Endodermal cell (in vitro differentiated cells): ENCODE measurements at places on chromosomes 2 and 18.

- DNase-seq: no peak
These were observed 15.2 kb downstream of the MMADHC start for GRCh38 chr2:149572102-149572953.

DNA sequence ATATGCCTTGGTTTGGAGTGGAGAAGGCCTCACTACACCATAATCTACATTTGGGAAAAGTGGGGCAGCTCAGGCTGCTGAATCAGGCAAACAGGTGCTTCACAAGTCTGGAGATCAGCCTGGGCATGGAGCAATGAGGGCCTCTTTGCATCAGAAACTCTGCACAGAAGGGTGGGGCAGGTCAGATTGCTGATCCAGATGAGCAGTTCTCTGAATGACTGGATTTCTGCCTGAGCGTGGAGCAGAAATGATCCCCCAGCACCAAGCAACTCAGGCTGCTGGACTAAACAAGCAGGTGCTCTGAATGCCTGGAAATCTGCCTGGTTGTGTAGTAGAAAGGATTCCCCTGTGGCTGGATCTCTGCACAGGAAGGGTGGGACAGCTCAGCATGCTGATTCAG, 605.3 kb upstream of the ZNF804A start:
- no peak for DNase-seq

DNA sequence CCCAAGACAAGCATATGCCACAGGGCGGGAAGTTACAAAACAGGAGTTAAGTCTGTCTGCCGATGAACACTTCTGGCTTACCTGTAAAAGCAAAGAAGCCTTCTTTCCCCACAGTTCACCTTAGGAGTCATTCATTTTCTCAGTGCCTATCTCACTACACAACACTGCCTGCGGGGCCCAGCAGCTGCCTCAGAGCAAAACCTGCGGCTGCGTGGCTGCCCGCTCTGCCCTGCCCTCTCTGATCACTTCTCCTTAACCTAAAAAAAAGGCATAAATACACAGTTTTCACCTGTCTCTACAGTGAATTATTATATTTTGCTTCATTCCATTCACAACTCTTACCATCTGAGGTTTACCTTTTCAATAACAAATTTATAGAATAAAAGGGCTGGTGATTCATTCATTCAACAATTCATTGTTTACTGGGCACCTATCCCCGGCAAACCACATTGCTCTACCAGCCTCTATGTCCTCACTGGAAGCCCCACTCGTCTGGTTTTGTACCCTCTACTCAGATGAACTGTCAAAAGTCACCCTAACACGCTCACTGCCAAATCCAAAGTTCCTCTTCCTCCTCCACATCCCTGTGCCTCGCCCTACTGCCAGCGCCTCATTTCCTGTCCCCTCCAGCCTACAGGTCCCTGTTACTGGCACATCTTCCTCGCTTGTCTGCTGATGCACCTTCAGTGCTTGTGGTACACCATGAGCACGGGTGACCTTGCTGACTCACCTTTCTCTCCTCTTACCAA, 31.4 kb downstream of the AFG3L2 start:
- no peak for DNase-seq

DNA sequence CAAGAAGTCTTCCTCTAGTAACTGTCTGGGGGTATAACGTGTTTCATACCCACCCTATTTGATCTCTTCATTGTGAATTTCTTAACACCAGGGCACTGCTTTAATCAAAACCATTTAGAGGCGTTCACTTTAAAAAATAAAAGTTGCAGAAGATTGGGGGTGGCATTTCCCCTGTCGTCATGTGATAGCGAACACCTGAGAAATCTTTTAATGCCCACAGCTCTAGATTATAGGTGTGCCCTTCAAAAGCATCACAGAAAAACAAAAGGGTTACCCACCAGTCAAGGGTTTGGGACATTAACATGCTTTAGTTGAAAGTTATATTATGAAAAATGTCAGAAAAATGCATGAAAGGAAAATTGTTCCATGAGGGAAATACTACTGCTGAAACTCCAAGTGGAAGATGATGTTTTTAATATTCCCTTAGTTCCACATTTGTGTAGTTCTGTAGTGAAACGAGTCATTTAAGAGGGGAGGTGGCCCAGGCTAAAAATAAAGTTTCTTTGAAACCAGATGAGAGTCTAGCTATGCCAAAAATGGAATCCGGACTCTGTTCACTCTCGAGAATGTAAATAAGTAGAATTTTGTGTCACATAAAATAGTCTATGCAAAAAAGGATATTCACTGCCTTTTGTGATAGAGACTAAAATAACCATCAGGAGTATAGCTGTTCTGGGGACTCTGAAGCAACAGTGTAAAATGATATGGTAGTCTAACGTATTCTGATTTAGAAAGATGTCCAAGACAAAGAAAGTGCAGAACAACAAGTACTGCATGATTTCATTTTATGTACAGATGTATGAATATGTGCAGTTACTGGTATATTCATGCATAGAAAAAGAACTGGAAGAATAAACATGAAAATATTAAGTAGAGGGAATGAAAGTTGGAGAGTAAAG, 95.3 kb downstream of the TMEM247 start:
- no peak for DNase-seq

DNA sequence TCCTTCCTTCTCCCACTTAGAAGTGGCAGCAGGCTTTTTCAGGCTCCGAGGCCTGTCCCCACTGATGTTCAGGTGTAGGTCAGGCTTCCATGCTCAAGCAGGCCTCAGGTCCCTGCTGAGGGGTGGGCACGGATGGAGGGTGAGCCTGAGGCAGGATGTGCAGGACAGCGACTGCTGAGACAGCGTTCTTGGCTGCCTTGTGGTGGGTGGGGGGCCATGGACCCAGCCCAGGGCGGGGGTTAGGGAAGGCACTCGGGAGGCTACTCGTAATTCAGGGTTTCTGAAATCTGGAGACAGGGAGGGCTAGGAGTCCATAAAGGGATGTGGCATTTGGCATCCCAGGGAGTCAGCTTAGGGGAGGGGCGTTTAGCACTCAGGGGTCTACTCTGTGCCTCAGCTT, 30.3 kb downstream of the COLEC11 start:
- no peak for DNase-seq

- no peak for DNase-seq
These were observed at the start of gene ANKRD23 for GRCh38 chr2:96843538-96844268. Gene ANKRD23 (minus strand): TSS chr2:96844021. CDS start chr2:96843992, 29 bp downstream.

- no peak for DNase-seq
These were observed 92.0 kb downstream of the LRP1B start for GRCh38 chr2:142038826-142039225.

DNA sequence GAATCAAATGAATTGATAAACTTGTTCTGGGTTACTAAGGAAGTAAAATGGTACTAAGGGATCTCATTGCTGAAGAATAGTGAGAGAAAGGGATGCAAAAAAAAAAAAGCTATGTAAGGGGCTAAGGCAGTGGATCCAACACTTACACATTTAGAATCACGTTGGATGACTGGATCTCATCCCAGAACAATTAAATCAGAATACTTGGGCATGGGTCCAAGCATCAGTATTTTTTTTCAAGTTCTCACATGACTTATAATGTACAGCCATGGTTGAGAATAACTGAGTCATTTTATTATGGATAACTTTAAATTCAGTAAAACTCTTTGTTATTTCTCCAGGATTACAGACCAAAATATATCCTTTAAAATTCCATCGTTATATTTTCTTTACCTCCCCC, 8.5 kb downstream of the DSC1 start:
- DNase-seq: no peak

DNA sequence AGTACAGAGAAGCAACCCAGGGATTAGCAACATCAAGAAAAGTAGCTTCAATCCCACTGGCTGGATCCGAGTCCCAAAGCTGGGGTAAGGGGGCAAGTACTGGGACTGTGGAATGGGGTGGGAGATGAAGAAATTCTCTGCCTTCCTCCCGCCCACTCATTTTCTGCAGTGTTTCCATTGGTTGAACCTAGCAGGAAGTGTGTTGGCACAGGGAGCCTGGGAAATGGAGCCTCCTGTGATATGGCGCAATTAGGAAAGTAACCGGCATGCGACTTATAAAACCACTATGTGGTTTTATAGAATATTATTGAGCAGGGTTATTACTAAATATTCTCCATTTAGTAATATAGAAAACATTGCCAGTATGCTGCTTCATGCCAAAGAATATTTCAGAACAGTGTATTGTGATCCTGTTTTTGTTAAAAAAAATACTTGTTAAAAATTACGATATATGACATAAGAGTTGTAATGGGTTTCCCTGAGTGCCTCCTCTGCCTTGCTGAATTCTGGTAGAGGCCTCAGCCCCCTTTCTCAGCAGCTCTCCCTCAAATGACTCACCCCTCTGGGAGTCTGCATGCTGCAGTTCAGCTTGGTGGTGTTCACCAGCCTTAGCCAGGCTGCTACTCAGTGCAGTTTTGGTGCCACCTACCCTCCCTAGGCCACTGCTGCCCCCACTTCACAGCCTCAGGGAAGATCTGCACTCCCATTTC, 60.5 kb downstream of the HK2 start:
- peak; percentile 39 for DNase-seq

GRCh38 chr2:131542438-131543384, 15.0 kb downstream of the CCDC74A start:
- DNase-seq: no peak

GRCh38 chr2:241031436-241032165, 33.2 kb downstream of the SNED1 start:
- DNase-seq: no peak

GRCh38 chr2:211086049-211086448, 529.6 kb downstream of the CPS1 start:
- DNase-seq: no peak

- no peak for DNase-seq
These were observed 391.4 kb upstream of the CDH19 start for GRCh38 chr18:66995270-66995669.

GRCh38 chr2:176612736-176613135, 343.5 kb downstream of the MTX2 start:
- no peak for DNase-seq

DNA sequence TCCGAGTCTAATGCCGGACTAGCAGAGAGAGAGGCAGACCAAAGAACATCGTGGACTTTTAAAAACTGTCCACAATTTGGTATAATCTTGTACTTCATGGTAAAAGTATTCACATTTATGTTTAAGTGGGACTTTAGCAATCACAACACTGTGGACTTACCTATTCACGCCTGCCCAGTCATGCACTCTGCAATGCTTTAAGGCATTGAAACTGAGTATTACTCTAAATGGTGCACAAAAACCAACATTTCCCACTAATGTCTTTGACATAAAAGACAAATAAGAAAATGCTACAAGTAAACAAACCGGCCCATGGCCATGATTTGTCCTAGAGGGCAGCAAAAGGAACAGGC, 91.3 kb downstream of the ACVR1 start:
- no peak for DNase-seq

DNA sequence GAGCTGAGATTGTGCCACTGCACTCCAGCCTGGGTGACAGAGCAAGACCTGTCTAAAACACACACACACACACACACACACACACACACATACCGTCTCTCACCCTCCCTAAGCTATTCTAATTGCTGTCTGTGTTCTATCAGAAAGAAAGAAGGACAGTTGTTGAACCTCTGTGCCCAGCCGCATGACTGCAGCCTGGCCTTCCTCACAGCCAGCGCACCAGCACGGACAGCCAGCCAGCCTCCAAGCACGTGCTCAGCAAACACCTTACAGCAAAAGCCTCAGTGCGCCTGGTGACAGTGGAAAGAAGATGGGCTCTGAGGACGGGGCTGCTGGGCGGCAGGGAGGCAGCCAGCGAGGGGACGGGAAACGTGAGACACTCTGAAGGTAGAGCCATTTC, 58.0 kb downstream of the ZNF516 start:
- DNase-seq: peak; percentile 34

GRCh38 chr2:71948781-71949536, 198.7 kb downstream of the CYP26B1 start:
- DNase-seq: peak; percentile 33

DNA sequence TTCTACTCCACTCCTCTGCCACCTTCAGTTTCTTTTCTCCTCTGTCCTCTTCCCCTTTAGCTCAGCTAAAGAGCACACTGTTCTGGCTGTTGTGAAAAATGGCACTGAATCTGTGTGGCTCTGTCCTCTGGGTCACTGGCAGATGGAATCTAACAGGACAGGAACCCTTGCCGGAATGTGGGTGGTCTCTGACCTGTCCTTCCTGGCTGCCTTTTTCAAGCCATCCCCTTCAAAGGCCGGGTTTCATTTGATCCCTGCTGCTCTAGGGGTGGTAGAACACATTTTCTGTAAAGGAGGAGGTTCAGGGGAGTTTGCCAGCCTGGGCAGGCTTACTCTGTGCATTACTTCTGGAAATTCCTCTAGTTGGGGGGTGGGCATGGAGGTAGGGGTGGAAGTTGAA, 29.9 kb downstream of the MTCL1 start:
- DNase-seq: no peak

- no peak for DNase-seq
These were observed 42.4 kb downstream of the ARL4C start for GRCh38 chr2:234454433-234454832.

GRCh38 chr18:11577271-11578112, 31.9 kb upstream of the SLC35G4 start:
- DNase-seq: no peak

GRCh38 chr2:213490087-213490486, 205.8 kb downstream of the SPAG16 start:
- DNase-seq: no peak

DNA sequence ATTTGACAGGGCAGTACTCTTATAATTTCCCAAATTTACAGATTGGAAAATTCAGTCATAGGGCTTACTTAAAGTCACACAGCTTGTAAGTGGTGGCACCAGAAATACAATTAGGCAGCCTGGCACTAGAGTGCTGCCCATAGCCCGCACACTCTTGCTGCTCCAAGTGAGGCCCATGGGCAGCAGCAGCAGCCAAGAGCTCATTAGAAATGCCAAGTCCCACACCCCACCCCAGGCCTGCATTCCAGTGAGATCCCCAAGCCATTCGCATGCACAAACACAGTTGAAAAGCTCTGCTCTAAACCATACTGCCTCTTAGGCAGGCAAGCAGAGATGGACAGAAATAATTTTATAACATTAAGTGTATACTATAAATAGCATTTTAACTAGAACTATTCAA, 379.3 kb upstream of the PKDCC start:
- peak; percentile 72 for DNase-seq

DNA sequence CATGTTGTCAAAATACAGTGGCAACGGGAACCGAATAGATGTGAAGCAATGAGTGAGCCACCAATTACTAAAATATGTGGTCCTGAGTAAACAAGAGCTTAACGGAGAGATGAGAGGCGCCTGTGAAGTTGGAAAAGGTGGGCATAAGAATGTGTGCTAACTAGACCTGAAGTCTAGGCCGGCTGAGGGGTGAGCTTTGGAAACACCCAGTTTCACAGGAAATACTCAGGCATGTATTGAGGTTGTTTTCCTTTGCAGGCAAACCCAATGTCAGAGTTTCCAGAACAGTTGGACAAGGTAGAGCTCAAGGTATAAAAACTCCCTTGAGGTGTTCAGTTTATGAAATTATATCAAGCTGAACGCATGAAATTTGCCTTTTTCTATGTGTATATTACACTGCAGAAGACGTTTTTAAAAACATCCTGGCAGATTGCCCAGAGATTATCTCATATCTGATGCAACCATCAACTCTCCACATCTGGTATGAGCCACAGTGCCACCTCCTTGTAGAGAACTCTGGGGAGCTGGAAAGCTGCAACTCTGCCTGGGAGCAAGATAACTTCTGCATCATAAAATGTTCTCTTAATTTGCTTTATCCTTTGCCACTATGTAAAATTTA, 3.9 kb upstream of the WDSUB1 start:
- DNase-seq: no peak

- no peak for DNase-seq
These were observed 80.3 kb downstream of the CAMKMT start for GRCh38 chr2:44442019-44442418.
